ENCODE measurements at places on chromosomes 1 and 21. TPM values are rescaled to one million over a fixed set of nuclear protein-coding genes. Genes with fewer than 3 reads are reported as not detected.
A peak's percentile ranks its signal among the peaks of the same experiment; 100 is the strongest.

- no peaks in the 10 kb centered on the region for H3K27me3 ChIP-seq
- no peaks in the 10 kb centered on the region for H3K36me3 ChIP-seq
- H3K27ac ChIP-seq, result peak overlapping the region; percentile 67
- H3K4me1 ChIP-seq, result no peaks in the 10 kb centered on the region
- no peak for DNase-seq
- no peak overlapping the region for H3K4me3 ChIP-seq
These were observed 27.5 kb upstream of the NCAM2 start for GRCh38 chr21:20970691-20971090.

DNA sequence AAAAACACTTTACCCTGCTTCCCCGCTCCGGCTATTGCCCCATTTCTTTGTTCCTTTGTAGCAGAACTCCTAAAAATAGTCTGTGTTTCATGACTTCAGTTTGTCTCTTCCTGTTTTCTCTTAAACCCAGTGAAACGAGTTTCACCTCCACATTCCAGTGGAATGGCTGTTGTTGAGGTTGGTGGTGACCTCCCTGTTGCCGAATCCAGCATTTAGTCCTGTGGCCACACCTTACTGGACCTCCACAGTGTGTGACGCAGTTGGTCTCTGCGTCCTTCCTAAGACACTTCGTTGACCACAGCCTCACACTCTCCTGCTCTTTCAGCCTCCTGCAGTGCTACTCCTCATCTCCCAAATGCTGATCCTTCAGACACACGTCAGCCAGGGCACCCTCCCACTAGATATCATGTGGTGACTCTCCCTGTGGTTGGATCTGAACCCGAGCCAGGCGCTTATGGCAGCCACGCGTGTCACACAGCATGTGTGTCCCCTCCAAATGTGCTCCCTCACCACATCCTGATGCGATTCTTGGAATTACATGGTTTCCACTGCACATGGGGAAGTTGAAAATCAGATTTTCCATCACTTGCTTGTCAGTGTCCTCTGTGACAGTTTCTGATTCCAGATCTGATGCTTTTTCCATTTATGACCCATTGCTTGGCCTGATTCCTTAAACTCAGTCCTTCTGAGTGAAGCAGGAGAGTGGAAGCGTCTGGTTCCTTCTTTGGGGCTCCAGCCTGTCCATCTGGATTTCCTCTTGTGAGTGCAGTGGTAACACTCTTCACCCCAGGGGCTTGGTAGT is 99.1 kb upstream of the ARTN start:
- H3K4me3 ChIP-seq, result no peak overlapping the region
- peak overlapping the region; percentile 4 for H3K27ac ChIP-seq
- H3K4me1 ChIP-seq, result peaks cover 38% of the 10 kb centered on the region
- DNase-seq, result no peak
- H3K36me3 ChIP-seq, result no peaks in the 10 kb centered on the region

DNA sequence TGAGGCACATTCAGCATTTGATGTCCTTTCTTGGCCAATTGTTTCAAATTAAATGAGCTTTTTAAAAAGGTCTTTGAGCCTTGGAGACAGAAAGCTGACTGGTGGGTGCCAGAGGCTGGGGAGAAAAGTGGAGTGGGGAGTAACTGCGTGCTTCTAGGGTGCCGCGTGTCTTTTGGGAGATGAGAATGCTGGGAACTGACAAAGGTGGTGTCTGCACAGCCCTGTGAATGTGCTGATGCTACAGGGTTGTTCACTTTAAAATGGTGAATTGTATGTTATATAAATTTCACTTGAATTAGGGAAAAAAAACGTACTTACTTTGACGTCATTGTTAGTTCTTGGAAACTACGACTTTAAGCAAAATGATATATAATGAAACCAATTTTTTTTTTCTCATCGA is 8.1 kb upstream of the TFF1 start:
- no peaks in the 10 kb centered on the region for H3K36me3 ChIP-seq
- DNase-seq, result no peak
- H3K27me3 ChIP-seq, result peaks cover 2% of the 10 kb centered on the region
- H3K4me1 ChIP-seq, result peaks cover 11% of the 10 kb centered on the region
- H3K4me3 ChIP-seq, result no peak overlapping the region

DNA sequence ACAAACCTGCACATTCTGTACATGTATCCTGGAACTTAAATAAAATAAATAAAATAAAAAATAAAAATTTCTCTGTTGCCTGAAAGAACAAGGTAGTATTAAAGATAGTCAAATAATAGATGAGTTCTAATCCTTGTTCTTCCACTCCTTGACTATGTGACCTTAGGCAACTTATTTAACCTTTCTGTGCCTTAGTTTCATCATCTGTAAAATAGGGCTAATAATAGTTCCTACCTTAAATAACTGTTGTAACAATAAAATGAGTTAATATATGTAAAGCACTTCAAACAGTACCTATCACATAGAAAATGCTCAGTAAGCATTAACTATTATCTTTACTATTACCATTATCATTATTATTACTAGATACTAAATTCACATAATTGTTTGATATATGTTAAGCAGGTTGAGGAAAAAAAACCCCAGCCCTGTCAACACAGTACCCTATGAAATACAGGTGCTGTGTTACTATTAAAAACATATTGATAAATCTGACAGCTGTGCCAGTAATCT is 23.1 kb downstream of the SASS6 start:
- no peaks in the 10 kb centered on the region for H3K4me1 ChIP-seq
- H3K4me3 ChIP-seq, result no peak overlapping the region
- no peak for DNase-seq

- H3K4me1 ChIP-seq, result no peaks in the 10 kb centered on the region
- H3K4me3 ChIP-seq, result no peak overlapping the region
- H3K27me3 ChIP-seq, result peaks cover 18% of the 10 kb centered on the region
These were observed 14.2 kb downstream of the PRRX1 start for GRCh38 chr1:170678027-170678600.

DNA sequence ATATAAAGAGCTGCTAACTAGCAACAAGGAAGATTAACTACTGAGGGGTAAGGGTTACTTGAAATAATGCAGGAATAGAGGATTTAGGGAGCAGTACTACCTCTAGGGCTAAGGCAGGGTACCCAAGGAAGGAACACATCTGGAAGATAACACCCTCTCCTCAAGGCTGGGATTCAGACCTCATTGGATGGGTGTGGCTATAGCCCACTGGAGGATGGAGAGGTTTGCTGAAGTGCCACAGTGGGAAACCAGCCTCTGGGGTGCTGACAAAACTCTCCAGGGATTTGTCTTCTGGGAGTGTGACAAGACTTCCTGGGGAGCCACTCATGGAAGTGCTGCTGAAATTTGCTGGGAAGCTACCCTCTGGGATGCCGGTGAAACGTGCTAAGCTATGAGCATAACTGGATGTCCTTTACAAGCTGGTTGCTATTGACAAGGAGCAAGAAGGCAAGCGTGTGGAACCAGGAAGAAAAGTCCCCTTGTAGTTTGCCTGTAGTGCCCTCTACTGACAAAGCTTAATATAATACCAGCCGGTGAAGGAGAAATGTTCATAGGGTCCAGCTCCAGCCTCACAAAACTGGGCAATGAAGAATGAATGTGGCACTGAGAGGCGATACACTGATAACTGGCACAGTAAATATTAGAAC is 122.8 kb upstream of the USP24 start:
- no peak for DNase-seq
- no peaks in the 10 kb centered on the region for H3K36me3 ChIP-seq
- H3K27me3 ChIP-seq, result no peaks in the 10 kb centered on the region

The CFHR2 gene
- not detected for total RNA-seq

The TEKT2 gene
- 13.5 TPM for total RNA-seq

The RIPK4 gene
- total RNA-seq, result 0.11 TPM
